ENCODE measurements at places on chromosomes 1 and 21.

DNA sequence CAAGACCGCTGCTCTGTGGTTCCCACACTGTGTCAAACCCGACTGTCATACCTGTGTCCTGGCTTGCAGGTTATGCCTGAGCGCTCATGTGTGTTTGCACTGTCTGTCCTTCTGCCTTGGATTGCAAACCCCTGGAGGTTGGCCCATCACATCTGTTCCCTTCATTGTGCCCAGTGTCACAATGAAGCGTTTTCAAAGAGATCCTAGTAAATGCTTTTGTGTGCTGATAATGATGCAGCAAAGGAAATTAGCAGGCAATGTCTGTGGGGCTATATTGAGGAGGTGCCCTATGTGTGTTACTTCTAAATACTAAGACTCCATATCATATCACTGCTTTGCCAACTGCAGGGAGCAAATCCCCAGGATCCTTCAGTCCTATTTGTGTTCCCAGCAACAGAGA, 424.4 kb upstream of the NFIA start:
- DNase-seq, result peak; percentile 6

- DNase-seq, result no peak
Measured at GRCh38 chr1:68938051-68938666, 441.3 kb upstream of the DEPDC1 start.

DNA sequence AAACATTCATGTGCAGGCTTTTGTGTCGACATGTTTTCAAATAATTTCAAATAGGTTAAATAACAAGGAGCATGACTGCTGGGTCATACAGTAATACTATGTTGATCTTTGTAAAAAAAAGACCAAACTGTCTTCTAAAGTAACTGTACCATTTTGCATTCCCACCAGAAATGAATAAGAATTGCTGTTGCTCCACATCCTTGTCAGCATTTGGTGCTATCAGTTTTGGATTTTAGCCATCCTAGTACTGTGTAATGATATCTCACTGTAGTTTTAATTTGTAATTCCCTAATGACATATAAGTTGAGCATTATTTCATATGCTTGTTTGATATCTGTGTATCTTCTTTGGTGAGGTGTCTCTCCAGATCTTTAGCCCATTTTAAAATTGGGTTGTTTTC, 11.6 kb downstream of the UROD start:
- DNase-seq, result no peak

DNA sequence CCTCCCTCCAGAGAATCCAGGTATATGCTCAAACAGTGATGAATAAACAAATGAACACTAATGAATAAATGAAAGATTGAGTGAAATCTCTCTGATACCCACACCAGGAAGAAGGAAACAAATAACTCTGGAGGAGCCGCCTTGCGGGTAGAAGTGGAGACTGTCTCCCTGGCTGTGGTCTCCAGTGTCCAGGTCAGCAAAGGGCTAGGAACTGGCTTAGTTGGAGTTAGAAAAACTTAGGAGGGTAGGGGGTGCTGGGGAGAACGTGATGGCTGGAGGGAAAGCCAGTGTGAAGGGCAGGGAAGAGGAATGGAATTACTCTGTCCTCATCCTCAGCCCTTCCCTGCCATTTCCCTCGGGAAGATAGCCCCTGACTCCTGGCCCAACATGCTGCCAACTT, 537 bp downstream of the RHBDL2 start:
- DNase-seq, result no peak

- peak; percentile 97 for DNase-seq
Measured at GRCh38 chr1:204080163-204080903, 7.4 kb downstream of the SOX13 start.

DNA sequence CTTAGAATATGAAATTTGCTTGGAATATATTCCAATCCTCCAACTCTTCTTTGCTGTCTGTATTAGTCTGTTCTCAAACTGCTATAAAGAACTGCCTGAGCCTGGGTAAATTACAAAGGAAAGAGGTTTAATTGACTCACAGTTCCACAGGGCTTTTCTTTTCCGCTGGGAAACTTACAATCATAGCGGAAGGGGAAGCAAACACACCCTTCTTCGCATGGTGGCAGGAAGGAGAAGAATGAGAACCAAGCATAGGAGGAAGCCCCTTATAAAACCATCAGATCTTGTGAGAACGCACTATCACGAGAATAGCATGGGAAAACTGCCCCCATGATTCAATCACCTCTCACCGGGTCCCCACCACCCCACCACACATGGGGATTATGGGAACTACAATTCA, 14.8 kb downstream of the CENPF start:
- DNase-seq, result no peak

DNA sequence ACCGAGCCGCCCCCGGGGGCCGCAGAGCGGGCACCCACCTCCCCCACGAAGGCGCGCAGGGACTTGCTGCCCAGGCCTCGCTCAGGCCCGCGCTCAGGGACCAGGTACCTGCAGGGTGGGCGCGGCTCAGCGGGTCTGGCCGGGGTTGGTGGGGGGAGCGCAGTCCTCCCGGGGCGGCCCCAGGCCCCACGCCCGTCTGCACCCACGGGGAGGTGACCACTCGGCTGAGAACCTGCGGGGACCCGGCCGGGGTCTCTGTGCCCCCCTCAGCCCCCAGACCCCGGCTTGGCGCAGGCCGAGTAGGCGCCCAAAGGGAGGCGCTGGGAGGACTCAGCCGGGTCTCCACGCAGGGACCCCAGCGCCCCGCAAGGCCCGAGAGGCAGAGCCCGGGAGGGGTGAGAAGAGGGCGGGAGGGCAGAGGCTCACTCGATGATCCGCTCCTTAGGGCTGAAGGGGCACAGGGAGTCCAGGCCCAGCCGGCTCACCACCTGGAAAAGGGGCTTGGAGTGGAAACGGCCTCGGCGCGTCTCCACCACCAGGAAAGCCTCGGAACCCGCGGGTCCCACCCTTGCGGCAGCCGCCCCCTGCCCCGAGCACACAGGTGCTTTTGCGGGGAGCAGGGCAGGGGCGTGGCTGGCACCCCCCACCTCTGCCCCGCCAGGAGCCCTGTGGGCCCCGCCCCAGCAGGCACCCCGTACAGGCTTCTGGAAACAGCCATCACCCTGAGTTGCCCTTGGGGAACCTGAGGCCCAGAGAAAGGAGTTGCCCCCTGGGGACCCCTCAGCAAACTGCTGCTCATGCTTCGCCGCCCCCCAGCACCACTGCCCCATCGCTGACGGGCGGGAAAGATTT, 9.3 kb downstream of the FTCD start:
- no peak for DNase-seq

- DNase-seq, result no peak
Measured at GRCh38 chr21:16578912-16579311, 849.1 kb downstream of the USP25 start.

DNA sequence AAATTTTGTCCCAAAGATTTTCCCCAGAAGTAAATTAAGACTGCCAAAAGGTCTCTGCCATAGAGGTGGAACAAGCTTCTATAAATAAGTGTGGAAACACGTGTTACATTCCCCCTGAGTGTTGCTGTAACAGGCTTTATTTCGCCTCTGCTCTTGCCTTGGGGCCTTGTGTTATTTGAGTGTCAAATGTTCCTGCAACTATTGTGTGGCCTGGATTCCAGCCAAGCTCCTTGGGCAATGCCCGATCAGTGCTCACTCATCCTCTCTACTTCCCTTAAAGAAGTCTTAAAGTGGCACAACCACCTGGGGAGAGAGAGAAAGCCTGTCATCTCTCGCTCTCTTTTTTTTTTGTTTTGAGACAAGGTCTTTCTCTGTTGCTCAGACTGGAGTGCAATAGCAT, 156.7 kb downstream of the NR5A2 start:
- DNase-seq, result peak; percentile 42

DNA sequence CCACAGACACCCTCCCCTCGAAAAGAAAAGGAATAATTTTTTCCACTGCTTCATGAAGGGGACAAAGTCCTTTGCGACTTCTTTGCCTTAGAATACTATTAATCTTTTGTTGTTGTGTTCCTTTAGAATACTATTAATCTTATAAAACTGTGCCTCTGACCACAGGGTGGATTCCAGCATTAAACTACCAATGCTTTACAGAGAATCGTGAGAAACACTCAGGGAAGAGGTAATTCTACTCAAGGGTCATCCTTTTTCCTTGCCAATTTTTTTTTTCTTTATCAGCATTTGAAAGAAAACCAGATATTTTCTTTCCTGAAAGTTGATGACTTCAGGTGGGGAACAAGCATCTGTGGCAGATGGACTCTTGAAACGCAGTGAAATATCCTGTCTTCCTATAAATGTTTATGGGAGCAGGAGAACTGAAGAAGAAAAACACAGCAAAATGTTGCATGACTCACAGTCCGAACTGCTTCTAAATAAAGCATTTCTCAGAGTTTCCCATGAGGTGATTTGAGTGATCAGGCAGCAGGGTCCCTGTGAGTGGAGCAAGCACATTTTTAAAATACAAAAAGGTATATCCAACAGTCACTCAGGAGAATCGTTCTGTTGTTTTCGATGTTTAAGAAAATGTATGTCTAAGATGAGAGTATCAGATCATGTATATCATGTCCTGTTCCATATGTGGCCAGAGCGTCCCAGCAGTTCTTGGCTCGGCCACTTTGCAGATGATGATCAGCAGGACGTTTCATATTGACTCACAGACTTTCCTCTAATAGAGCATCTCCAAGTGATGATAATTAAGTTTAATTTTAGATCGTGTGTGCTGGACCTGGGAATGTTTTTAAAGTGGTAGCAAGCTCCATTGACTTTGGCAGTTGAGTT, 154.2 kb upstream of the RUNX1 start:
- DNase-seq, result no peak

GRCh38 chr1:171038284-171038683, 52.4 kb upstream of the FMO3 start:
- no peak for DNase-seq

DNA sequence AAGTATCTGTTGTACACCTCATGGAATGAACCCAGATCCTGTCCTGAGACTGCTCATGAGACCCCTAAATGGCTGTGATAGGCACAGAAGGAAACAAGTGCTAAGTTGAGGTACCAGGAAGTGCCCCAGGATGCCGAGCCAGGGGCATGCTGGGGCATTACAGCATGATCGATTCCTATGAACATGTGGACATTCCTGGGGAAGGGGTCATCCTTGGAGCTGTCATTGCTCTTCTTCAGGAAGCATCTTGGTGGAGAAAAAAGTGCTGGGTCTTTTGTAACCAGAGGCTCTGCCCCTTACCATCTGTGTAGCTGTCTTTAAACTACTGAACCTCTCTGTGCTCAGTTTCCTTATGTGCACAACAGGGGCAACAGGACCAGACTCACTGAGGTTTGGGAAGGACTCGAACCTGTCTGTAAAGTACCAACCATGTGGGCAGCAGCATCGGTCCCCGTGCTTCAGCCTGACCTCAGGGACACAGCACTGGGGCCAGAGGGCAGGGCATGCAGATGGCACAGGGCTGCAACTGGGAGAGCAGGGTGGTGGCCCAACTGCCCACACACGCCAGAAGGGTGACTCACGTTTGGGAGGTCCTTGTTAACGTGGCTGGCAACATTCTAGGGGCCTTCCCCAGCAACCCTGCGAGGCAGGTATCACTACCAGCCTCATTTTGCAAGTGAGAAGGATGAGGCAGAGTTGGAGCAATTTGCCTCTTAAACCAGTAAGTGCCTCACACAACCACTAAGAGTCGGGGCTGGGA, 142.3 kb upstream of the EDN2 start:
- DNase-seq, result no peak

DNA sequence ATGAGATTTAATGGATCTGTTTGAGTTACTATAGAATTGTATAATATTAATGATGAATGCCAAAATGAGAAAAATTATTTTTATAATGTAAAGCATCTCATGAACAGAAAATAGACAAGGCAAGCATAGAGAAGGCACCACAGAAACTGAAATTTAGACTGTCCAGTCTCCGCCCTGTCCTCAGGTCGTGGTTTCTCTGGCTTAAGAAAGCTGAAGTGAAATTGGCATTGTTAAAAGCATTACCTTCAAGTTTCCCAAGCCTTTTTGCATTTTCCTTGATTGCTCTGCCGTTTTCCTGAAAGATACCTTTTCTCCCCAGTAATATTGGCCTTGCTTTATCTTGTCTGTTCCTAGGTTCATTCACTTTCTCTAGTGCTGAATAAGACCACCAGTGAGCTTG, 58.0 kb downstream of the VPS13D start:
- no peak for DNase-seq

- no peak for DNase-seq
Measured at GRCh38 chr1:116368241-116368640, 4.8 kb upstream of the ATP1A1 start.

GRCh38 chr1:48181669-48182367, 40.7 kb upstream of the SLC5A9 start:
- DNase-seq, result no peak

DNA sequence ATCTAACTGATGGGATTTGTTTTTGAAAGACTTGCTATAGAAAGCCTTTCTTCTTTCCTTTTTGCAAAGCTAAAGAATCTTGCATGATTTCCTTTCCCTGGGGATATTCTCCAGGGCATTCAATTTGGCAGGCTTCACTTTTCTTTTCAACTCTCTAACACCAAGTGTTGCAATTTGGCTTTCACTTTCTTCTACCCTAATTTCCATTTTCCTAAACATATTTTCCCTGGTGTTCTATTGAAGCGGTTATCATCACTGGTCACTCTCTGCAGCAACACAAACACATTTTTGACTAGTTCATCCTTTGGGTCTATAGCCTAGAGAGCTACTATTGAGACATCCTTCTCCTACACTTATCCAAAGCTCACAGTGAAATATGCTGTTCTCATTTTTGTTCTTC, 424.5 kb downstream of the NEGR1 start:
- no peak for DNase-seq

- DNase-seq, result peak; percentile 86
Measured at GRCh38 chr1:37989361-37989930, 376 bp downstream of the SF3A3 start.

- no peak for DNase-seq
Measured at GRCh38 chr1:146051452-146051851, 29.9 kb upstream of the HJV start.

GRCh38 chr1:79777481-79778219, 771.1 kb upstream of the ADGRL4 start:
- no peak for DNase-seq

GRCh38 chr1:103372866-103373265, 152.6 kb upstream of the RNPC3 start:
- no peak for DNase-seq

DNA sequence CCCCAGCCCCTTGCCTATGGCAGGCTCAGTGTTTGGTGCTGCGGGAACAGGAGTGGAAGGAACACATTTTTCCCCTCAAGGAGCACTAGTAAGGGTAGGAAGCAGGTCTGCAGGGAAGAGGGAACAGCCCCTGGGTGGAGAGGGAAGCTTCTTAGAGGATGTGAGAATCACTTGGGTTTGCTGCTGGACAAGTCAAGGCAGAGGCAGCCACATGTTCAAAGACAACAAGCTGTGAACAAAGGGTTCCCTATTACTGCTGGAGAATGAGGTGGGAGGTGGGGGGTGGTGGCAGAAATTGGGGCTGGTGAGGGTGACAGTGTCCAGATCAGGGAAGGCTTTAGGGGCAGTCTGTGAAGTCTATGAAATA, 24.8 kb upstream of the CITED4 start:
- DNase-seq, result no peak

DNA sequence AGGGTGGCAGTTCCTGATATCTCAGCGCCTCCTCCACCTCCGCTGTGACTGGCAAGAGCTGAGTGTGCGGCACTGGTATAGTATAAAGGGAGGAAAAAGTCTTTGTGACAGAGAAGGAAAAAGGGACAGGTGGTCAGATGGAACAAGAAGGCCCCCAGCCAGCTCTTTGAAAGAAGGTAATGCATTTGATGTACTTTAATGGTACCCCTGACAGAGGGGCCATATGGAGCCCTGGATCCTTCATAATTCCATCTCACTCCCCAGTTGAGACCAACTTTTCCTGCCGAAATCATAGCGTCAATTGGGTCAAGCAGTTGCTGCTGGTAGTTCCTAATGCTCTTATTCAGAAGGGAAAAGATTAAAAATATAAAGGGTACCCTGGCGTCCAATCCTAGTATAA, 198.2 kb downstream of the ZNF326 start:
- no peak for DNase-seq
